ENCODE measurements at places on chromosomes 2 and 18.

DNA sequence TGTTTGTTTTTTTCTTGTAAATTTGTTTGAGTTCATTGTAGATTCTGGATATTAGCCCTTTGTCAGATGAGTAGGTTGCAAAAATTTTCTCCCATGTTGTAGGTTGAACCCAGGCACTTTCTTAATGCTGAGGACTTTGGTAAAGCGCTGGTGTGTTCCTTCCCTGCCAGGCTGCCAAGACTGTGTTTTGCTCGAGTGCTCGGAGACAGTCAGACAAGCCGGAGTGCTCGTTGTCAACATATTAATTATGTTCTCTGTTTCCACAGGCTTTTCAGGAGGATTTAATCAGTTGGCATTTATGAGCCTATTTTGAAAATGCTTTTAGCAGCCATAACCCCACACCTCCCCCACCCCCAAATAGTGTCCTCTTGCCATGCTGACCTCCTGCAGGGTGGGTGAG, 6.4 kb downstream of the MTCL1 start:
- DNase-seq = no peak

DNA sequence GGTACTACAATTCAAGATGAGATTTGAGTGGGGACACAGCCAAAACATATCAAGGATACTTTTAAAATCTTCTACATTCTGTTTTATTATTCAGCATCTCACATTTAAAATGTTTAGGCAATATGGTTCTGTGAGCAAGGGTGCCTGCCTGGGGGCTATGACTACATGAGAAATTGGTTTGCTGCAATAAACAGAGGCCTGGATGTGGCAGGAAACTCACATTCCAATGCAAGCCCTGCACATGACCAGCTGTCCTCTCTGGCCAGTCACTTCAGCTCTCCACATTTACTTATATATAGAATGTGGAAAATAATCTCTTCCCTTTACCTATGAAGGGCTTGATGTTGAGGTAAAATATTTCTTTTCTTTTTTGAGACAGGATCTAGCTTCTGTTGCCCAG, 193.4 kb downstream of the LRRTM1 start:
- no peak for DNase-seq

DNA sequence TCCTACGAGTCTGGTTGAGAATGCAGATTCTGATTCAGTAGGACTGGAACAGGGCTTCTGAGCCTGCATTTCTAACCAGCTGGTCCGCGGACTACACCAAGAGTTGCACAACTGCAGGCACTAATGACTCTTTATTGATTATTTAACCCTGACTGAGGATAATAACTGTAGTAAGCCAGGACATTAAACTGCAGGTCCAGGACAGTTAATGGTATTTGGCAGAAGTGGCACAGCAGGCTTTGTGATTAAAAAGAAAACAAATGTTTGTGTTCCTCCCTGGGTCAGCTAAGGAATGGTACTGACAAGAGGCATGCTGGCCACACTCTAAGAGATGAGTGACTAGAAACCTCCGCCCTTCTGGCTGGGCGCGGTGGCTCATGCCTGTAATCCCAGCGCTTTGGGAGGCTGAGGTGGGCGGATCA, 59.4 kb downstream of the ALPK2 start:
- no peak for DNase-seq

GRCh38 chr2:144349674-144350073, 170.2 kb downstream of the ZEB2 start:
- DNase-seq = no peak

- no peak for DNase-seq
These were observed 175.4 kb downstream of the NRP2 start for GRCh38 chr2:205857520-205858237.

- DNase-seq = no peak
These were observed 310.2 kb upstream of the FIGN start for GRCh38 chr2:164046040-164046439.

DNA sequence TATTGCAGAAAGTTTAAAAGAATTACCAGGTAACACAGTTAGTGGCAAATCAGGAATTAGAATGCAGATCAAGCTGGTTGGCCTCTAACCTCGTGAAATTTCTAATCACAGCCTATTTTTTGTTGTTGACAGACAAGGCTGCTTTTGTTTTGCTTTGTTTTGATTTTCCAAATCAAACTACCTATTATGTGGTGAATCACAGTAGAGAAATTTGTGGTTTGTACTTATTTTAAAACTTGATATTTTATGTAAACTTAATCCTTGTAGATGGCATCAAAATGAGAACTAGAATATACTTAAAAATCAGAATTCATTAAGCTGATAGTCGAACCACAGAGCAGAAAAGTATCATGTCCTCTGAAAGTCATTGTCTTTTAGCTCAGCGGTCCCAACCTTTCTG, 258.1 kb downstream of the CTNNA2 start:
- no peak for DNase-seq

GRCh38 chr18:61608316-61608715, 275.1 kb downstream of the CDH20 start:
- DNase-seq = no peak

DNA sequence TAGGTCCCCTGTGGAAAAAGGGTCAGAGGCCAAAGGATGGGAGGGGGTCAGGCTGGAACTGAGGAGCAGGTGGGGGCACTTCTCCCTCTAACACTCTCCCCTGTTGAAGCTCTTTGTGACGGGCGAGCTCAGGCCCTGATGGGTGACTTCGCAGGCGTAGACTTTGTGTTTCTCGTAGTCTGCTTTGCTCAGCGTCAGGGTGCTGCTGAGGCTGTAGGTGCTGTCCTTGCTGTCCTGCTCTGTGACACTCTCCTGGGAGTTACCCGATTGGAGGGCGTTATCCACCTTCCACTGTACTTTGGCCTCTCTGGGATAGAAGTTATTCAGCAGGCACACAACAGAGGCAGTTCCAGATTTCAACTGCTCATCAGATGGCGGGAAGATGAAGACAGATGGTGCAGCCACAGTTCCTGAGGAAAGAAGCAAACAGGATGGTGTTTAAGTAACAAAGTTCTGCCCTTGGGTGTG, 165.8 kb downstream of the RPIA start:
- no peak for DNase-seq

GRCh38 chr2:144448389-144449027, 71.4 kb downstream of the ZEB2 start:
- DNase-seq = no peak

GRCh38 chr2:4762951-4763376, 929.2 kb upstream of the SOX11 start:
- DNase-seq = peak; percentile 4

GRCh38 chr2:200298816-200299215, 7.7 kb upstream of the SPATS2L start:
- DNase-seq = no peak

DNA sequence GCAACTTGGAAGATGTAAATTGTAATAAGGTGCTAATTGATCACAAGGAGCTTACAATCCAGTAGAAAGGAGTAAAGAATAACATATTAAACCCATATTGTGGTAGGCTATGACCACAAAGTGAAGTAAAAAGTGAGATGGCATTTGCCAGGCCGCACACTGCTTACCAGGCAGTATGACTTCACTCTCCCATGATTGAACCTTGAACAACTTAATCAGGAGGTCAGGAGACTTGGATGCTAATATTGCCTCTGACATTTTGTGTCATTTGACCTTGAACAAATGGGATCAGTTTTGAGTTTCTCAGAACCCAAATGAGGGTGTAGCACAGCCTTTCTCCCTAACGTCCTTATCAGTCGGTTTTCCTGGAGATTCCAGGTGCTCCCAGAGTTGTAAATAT, 44.0 kb downstream of the SLC9A2 start:
- DNase-seq = no peak

GRCh38 chr2:100178085-100178788, 35.8 kb upstream of the AFF3 start:
- no peak for DNase-seq

DNA sequence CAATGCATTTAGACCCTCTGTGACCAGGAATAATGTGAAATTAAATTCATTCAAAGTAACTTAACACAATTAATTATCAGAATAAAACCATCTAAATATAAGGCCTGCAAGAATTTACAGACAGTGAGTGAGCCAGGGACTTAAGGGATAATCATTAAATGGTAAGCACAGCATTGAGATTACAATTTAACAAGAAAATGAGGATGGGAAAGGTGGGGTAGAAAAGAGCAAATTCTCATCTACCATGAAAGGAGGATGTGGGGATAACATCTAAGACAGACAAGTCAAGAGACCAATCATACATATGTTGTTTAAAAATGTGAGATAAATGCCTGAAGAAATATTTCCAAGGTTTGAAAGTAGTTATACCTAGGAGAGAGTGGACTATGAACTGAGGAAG, 259.3 kb upstream of the NT5C1B start:
- DNase-seq = no peak

DNA sequence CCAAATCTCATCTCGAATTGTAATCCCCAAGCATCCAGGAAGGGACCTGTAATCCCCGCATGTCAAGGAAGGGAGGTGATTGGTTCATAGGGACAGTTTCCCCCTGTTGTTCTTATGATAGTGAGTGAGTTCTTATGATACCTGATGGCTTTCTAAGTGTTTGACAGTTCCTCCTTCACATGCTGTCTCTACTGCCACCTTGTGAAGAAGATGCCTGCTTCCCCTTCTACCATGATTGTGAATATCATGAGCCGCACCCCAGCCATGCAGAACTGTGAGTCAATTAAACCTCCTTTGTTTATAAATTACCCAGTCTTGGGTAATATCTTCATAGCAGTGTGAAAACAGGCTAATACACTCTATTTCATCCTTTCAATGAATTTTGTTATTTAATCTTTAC, 446.7 kb downstream of the RNF144A start:
- no peak for DNase-seq

- DNase-seq = no peak
These were observed 42.9 kb downstream of the NCK2 start for GRCh38 chr2:105787376-105788318.

GRCh38 chr2:100383306-100383705, 34.2 kb downstream of the CHST10 start:
- no peak for DNase-seq

GRCh38 chr2:134277223-134277622, 23.4 kb downstream of the MGAT5 start:
- DNase-seq = no peak

GRCh38 chr2:112996635-112997034, 8.6 kb upstream of the IL36A start:
- DNase-seq = no peak

GRCh38 chr2:6506361-6506794, 359.3 kb downstream of the CMPK2 start:
- peak; percentile 46 for DNase-seq

DNA sequence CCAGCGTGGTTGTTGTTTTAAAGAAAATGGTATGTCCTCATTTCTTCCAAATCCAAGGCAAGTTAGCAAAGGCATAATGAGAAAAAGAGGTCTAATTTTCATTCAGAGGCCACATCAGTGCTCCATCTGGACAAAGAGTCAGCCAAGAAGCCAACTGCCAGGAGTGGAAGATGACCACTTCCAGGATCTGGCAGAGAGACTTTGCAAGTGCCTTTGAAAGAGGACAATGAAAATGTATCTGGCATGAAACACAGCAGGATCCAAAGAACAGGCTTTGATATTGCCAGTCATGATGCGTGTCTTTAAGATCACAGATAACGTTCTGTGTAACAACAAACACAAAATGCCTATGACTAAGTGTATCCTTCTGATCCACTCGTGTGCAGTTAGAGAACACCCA, 82.8 kb downstream of the AFF3 start:
- DNase-seq = no peak

DNA sequence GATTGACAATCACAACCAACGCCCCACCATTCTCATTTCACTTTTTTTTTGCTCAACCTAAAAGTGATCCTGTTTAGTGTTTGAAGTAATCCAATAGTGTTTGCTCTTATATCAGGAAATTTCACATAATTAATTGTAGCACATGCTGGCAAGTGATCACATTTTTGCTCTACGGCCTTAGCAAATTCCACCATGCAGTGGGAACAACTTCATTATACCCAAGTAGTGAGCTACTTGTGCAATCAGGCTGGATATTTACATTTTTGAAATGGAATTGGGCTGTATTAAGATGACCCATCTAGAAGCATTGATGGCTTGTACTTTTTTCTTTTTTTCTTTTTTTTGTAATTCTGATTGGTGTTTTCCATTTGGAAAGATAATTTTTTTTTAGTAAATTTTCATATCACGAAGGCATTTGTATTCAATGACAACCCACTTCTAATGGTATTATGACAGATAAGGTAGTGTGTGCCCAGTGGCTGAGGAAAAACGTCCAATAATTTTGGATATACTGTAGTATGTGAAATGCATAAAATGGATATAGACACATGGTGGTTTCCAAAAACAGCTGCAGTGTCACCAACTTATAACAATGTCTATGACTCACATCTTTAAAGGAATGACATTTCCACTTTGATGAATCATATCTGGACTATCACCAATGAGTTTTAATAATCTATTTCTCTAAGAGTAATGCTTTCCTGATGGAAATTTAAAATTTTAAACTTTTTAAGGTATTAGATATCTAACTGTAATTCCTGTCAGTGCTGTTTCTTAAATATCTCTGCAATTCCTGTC, 130.6 kb downstream of the COL6A3 start:
- no peak for DNase-seq

DNA sequence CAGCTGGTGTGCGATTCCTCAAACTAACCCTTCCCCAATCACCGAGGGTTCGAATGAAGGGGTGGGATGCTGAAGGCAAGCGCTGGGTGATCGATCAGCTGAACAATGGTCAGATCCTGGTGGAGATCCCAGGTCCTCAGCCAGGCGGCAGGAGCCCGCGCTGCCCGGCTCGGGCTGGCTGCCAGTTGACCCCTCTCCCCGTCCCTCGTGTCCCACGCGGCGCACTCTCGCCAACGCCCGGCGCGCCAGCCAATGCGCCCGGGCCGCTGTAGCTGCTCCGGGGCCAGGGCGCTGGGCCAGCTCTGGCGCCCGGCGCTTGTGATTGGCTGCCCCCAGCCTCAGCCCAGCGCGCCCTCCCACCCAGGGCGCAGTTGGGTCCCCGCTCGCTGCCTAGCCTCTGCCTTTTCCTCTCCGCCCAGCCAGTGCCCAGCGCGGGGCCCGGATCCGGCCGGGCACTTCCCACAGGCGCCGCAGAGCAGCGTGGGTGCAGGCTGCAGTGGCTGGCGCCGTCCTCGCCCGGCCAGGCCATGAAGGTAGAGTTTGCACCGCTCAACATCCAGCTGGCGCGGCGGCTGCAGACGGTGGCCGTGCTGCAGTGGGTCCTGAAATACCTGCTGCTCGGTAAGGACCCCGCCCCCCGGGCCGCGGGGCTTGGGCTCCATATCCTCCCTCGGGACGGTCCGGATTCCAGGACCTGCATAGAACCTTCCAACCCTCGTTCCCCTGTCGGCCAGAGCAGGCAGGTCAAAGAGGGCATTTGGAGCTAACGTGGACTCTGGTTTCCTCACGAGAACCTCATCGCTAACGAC, at the start of gene MOGAT1:
Gene MOGAT1, plus strand, starts transcription at position 400 of the 809 bp plus-strand sequence. Its CDS starts 128 bp downstream, at position 528.
- DNase-seq = no peak

- DNase-seq = no peak
These were observed 4.5 kb downstream of the ANKRD53 start for GRCh38 chr2:70982971-70983370.

DNA sequence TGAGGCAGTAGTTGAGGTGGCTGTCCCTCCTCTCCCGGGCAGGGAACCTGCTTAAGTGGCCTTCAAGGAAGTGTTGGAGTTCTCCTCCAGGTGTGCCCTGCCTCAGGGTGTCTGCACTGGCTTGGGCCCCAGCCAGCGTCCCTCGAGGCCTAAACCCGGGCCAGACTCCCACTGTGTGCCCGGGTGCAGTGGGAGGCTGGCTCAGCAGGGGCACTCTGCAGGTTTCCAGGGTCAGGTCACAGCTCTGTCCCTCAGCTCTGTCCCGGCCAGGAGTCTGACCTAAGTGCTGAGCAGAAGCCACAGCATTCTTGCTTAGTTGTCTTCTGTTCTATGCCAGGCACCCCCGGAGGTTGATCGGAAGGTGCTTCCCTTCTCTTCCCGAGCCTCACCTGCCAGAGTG, 69.0 kb upstream of the OTOS start:
- DNase-seq = no peak
